ENCODE measurements at places on chromosomes 7 and 10.

DNA sequence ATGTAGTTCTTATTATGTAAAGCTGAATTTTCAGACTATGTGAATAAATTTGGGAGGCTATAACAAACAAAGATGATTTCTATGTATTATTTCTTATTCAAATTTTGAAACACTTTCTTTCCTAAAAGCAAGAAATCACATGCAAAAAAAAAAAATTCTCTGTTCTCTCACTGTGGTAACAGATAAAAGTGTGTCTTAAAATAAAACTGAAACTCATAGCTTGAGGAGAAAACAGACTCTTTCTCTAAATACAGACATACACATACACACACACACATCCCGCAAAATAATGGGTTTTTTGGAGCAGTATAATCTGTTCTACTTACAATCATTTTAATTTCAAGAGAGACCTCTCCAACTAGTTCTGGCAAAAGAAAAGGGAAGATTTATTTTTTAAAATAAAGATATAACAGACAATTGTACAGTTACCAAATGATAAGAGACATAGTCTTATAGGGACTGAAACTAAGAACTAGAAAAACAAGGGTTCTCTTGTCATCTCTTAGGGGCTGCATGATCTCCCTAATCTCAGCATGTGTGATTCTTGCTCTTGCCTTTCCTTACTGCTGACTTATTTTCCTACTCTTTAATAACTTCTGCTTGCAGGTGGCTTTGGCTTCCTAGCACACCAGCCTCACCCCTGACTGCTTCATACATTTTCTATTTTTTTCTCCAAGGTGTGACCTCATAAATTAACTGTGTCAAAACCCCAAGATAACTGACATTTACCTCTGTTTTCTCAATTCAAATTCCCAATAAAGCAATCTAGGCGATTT lies 483.5 kb upstream of the POT1 start:
- DNase-seq = no peak

- no peak for DNase-seq
Measured at GRCh38 chr7:31044529-31044928, 7.6 kb upstream of the ADCYAP1R1 start.

- DNase-seq = no peak
Measured at GRCh38 chr10:63430091-63430998, 35.4 kb downstream of the JMJD1C start.

DNA sequence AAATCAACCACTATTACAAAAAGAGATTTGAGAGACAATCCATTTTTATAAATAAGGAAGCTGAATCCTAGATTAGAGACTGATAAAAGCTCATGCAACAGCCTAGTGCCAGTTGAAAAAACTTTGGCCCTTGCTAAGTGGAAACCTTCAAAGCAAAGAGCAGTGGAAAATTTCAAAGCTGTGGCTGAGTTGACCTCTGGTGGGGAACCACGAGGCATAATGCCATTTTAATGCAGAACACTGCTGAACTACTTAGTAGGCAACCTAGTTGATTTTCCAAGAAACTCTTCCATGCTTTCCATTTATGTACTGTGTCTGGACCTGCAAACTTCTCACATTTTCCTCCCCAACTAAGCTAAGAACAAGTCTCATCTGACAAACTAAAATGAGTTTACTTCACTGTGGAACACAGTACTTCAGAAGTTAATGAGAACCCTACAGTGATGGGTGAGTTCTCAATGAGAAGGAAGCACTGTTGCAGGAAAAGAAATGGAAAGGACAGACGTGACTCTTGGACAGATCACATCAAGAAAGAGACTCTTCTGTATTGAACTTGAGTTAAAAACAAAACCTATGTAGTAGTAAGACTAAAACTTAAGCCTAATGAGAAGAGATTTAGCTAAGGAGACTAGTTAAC lies 19.5 kb downstream of the FZD9 start:
- DNase-seq = no peak

DNA sequence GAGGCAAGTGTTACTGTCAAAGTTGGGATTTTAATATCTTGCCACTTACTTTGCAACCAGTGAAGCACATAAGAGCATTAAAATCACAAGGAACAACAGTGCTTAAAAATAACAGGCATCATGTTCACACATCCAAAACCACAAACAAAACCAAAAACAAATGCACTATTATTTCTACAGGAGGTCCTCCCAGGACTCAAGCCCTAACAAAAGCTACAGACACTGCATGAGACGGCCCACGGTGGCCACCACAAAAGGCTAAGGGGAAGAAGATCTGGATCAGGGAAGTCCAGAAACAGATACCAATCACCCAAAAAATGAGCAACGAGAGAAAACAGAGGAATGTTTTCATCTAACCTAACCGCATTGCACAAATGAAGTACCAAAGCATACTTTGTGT lies 158.4 kb downstream of the ZMYND11 start:
- no peak for DNase-seq

DNA sequence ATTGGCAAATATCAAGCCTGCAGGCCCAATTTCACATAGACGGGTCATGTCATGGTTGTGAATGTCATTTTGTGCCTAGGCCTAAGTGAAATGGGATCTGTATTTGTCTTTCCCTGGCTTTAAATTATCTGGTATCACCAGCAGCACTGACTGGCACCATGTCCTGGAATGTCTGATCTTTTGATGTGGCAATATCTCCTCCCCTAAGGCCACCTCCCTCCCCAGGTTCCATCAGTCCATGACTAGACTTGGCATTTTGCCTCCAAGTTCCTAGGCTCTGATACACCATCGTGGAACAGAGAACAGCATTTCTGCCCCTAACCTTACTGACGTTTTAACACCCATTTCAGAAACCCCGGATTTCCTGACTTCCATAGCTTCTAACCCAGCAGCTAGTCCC lies 513.9 kb downstream of the GALNT17 start:
- DNase-seq = no peak

GRCh38 chr10:131559450-131559911 lies 248.0 kb upstream of the TCERG1L start:
- no peak for DNase-seq

DNA sequence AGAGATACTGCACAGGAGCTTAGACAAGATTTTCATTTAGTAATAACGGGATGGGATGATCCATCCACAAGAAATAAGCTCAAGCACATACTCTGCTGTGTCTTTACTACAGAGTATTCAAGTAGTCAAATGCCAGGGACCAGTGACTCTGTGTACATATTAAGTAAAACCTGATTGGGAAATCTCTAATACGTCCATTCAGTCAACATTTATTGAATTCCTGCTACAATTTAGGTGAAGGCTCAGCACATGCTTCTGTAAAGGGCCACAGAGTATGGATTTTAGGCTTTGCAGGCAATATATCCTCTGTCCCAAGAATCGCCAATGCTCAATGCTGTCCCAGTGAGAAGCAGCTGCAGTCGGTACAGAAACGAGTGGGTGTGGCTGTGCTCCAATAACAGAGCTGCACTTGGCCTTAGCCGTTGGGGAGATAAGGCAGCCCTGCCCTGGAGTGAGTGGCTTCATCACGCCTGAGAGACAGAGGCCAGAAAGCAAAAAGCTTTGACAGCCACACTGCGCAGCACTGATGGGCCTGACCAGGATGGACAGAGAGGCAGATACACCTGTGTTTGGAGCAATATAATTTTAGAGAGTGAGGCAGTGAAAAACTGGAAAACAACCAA lies 186.8 kb downstream of the PARD3 start:
- DNase-seq = no peak

DNA sequence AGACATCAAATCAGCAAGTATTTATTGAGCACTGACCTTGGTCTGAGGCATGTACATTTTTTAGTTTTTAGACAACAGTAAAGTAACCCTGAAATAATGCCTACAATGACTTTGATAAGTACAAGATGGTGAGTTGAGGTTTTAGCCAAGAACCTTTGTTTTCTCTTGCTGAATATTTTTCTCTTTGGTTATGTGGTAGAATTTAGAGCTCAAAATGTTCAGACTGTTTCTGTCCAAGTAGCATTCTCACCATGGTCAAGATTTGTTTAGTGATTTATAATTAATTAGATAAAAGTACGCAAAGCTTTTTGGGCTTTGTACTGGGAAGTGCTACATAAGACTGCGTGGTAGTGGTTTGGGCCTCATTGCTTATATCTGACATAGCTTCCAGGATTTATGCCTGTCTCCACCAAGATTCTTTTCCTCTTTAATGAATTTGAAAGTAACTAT lies 102.4 kb downstream of the KAT6B start:
- DNase-seq = no peak

GRCh38 chr7:37425498-37425897 lies 23.2 kb downstream of the ELMO1 start:
- no peak for DNase-seq

GRCh38 chr7:2666588-2667250 lies 21.3 kb upstream of the AMZ1 start:
- DNase-seq = no peak

GRCh38 chr10:69270990-69271389 lies 7.3 kb upstream of the HK1 start:
- DNase-seq = no peak

DNA sequence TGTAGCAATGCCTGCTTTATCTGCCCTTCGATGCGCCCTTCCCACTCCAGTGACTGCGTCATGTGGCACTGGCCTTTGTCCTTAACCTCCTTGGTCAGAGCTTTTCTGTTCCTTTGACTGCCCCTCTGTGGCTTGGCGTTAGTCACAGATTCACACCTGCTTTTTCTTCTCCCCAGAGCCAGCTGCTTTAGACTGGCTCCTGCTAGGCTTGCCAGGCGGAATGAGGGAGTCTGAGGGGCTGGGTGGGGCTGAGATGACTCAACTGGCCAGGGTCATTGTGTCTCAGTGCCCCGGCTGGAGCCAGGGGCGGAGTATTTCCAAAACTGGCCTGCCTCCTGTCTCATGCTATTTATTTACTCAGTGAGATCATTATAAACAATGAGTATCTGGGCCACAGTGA lies 194.1 kb downstream of the EMX2 start:
- DNase-seq = no peak

DNA sequence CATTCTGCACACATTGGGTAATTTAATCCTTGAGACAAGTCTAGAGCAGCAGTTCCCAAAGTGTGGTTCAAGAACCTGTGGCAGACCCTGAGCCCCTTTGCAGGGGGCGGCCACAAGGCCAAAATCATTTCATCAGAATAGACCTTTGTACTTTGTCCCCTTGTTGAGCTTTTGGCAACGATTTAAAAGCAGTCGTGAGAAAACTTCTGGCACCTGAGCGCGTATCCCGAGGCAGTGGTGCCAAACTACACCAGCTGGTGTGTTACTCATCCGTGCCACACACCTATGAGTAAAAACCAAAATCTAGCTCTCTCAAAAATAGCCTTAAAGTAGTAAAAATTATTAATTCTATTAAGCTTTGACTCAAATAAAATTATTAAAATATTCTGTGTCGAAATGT lies 306.8 kb downstream of the SDK1 start:
- no peak for DNase-seq

DNA sequence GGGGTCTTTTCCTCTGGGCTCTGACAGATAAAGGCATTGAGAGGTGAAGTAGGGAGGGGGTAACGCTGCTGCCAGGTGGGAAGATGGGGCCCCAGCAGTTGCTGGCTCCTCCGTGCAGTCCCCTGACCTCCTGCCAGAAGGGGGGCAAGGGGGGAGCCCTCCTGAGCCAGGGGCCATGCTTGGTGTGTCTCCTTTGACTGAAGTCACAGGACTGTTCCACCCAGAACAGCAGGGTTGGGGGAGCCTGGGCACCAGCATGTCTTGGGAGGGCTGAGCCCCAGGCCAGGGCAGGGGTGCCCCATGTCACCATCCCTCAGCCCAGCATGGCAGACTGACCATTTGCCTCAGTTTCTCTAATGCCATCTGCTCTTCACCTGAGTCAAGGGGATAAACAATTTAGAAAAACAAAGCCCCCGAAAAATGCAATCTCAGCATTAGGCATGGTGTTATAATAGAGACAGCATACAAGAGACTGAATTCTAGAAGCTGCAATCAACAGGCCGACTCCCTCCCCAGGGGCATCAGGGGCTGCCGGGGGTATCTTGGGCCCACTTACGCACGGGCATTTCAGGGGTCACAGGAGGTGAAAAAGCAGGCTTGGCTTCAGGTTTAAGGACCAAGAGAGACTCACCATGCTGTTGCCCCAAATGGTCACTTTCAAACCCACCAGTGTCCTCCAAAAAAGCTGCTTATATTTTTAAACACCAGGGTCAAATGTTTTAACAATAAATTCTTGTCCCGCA lies 108.6 kb upstream of the GPR26 start:
- no peak for DNase-seq

- no peak for DNase-seq
Measured at GRCh38 chr7:93933156-93933555, 11.6 kb downstream of the GNG11 start.

GRCh38 chr7:43318188-43318770 lies 205.8 kb downstream of the HECW1 start:
- no peak for DNase-seq

- DNase-seq = no peak
Measured at GRCh38 chr10:124685261-124685660, 58.9 kb downstream of the FAM53B start.

DNA sequence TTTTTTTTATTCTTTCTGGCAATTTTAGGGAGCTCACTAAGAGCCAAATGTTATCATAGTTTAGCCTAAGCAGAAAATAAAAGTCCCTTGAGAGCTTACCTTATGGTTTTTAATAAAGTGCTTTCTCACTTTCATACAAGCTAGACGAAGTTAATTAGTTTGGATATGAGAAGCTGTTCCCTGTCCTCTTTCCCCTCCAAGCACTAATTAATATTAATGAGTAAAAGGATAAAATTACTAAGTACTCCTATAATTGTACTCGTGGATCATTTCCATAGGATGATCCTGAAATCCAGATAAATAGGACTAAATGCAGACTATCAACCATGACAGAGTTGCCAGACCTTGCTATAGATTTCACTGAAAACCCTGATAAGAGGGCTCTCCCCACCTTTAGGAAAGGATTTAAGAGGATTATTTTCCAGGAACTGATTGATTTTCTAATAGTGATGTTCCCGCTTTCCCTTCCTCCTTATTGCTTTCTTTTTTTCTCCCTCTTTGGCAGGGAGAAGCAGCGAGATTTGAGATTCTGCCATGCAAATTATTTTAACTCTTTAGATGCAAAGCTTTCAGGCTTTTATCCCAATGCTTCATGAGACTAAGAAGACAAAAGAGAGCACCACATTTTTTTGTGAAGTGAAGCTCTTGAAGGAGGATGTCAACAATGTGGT lies 58.3 kb upstream of the HECW1 start:
- no peak for DNase-seq

- no peak for DNase-seq
Measured at GRCh38 chr7:36281945-36282717, 107.5 kb upstream of the ANLN start.
